A172 (cell line): ENCODE measurements at places on chromosomes 4 and X.

- DNase-seq, result peak; percentile 75
Observed at GRCh38 chr4:117063961-117064696, 21.2 kb downstream of the TRAM1L1 start.

DNA sequence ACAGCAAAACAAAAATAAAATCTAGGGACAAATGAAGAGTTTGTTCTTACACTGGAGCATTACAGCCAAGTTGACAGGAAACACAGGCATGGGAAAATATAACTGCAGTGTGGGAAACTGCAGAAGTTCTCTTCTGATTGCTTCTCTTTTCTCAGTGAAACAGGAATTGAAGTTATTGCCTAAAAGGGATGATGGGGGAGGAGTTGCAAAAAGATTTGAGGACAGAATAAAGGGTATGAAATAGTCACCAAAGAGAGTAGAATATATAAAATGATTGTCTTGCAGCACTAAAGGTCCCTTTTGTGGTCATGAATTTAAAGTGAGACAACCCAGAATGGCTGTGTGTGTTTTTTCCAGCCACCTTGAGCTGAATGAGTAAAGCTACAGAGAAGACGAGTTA is 103.7 kb downstream of the JADE1 start:
- DNase-seq, result no peak

DNA sequence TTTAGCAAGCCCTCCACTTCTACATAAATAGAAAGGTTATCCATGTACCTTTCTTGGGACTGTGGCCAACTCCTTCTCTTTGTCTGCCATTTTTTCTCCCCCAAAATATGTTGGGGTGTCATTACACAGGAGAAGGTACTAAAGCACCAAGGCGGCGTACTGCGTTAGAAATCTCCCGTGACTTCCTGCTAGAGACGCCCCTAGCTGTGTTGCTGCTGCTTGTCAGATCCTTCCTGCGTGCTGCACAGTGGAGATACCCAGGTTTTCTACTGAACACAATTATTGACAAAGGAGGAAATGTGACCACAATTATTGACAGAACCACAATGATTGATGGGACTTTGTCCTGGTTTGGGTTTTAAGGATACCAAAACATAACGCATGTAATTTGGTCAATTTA is 97.7 kb downstream of the EFHC2 start:
- no peak for DNase-seq

DNA sequence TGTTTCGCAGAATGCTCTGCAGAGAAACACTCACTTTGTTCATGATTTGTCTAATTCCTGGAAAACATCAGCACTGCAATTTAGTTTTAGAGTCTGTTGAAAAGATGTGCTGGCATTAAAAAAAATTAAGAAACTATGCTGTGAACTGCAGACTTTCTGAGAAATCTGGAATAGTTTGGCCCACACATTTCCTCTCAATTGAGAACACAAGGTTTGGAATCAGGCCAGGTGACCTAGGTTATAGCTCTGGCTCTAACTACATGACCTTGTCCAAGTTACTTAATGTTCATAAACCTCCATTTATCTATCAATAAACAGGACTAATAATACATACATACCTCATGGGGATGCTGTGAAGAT is 61.4 kb upstream of the ENPEP start:
- DNase-seq, result no peak

DNA sequence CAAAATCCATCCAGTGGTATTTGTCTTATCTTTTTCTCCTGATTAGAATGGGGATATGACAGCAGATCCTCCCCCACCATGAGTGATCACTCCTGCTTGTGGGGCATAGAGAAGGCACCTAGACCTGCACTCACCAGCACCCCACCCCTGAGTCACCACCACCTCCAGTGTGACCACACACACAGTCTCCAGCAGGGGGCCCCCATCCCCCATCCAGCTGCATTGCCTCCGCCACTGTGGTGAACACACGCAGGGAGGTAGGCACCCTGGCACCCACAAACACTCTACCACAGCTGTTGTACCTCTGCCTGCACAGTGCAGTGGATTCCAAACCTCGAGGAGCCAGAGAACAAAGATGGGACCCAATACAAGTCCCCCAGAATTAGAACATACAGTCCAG is 9.0 kb upstream of the MAGEA8 start:
- peak; percentile 45 for DNase-seq

- no peak for DNase-seq
Observed at GRCh38 chr4:163582703-163583102, 88.2 kb downstream of the TMA16 start.
